ENCODE measurements at places on chromosomes 11 and 22. TPM values are rescaled to one million over a fixed set of nuclear protein-coding genes. Genes with fewer than 3 reads are reported as not detected.
A peak's percentile ranks its signal among the peaks of the same experiment; 100 is the strongest.

GRAMD1B gene
- total RNA-seq = 15.3 TPM

DNA sequence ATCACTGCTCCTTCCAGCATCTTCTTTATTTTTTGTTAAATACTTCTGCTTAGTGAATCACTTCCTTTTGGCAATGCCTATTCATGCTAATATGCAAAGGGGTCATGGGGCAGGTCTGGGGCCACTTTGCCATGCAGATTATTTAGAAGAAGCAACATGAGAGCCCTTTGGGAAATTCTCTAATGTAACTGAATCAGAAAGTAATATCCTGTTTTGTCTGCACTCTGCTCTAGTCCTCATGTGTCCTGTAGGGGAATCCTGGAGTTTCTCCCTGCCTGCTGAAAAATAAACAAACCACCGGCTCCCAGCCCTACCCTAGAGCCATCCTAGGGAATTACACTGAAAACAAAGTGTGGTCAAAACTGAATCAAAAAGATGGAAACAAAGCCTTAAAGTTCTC lies 176.5 kb upstream of the POU2AF2 start:
- DNase-seq = no peak

GRCh38 chr22:30889996-30890480 lies 78.5 kb downstream of the MORC2 start:
- DNase-seq = peak; percentile 62

SLC1A2 gene
- 8.8 TPM for total RNA-seq

GRCh38 chr11:122095681-122096262 lies 20.2 kb downstream of the BLID start:
- DNase-seq = no peak

GRCh38 chr11:128437136-128437535 lies 150.2 kb downstream of the ETS1 start:
- no peak for DNase-seq

GRCh38 chr11:119371778-119372182 lies 9.7 kb downstream of the USP2 start:
- no peak for DNase-seq

All from cardiac septum (tissue), 1 donor.